ENCODE measurements at places on chromosomes 12 and 14. TPM values are rescaled to one million over a fixed set of nuclear protein-coding genes. Genes with fewer than 3 reads are reported as not detected.

DNA sequence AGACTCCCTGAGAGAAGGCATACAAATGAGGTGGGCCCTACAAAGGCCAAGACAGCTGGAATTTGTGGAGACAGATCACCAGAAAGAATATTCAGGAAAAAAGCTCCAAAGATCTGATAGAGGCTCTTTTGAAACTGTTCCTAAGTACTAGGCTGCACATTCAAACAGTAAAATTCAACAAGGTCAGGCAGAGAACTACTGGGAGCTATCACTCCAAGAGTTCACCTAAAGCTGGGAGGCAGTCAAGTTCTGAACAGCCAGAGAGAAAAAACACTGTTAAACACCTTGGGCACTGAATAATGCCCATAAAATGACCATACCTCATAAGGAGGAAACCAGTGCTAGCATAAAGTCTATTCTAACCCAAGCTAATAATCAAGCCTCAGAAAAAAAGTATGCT, 28.6 kb downstream of the MED13L start:
- DNase-seq: no peak
- H3K4me3 ChIP-seq: no peak overlapping the region
- H3K4me1 ChIP-seq: peaks cover 41% of the 10 kb centered on the region
- peaks cover 32% of the 10 kb centered on the region for H3K36me3 ChIP-seq
- no peaks in the 10 kb centered on the region for H3K27me3 ChIP-seq

GRCh38 chr14:83163016-83163415, 1629.4 kb upstream of the SEL1L start:
- H3K4me3 ChIP-seq: no peak overlapping the region
- no peaks in the 10 kb centered on the region for H3K27me3 ChIP-seq
- peaks cover 14% of the 10 kb centered on the region for H3K4me1 ChIP-seq
- no peak for DNase-seq
- H3K27ac ChIP-seq: no peak overlapping the region

Gene GLIPR1
- 0.36 TPM for total RNA-seq

- no peak for DNase-seq
- no peaks in the 10 kb centered on the region for H3K27me3 ChIP-seq
- H3K36me3 ChIP-seq: peaks cover 25% of the 10 kb centered on the region
- peak overlapping the region; percentile 91 for H3K27ac ChIP-seq
These were observed 5.5 kb downstream of the DUSP6 start for GRCh38 chr12:89346741-89347324.

GRCh38 chr14:53563628-53564027, 393.0 kb downstream of the BMP4 start:
- no peaks in the 10 kb centered on the region for H3K4me1 ChIP-seq
- DNase-seq: no peak
- H3K4me3 ChIP-seq: no peak overlapping the region
- H3K36me3 ChIP-seq: peaks cover 4% of the 10 kb centered on the region
- H3K27ac ChIP-seq: no peak overlapping the region
- H3K27me3 ChIP-seq: no peaks in the 10 kb centered on the region

DNA sequence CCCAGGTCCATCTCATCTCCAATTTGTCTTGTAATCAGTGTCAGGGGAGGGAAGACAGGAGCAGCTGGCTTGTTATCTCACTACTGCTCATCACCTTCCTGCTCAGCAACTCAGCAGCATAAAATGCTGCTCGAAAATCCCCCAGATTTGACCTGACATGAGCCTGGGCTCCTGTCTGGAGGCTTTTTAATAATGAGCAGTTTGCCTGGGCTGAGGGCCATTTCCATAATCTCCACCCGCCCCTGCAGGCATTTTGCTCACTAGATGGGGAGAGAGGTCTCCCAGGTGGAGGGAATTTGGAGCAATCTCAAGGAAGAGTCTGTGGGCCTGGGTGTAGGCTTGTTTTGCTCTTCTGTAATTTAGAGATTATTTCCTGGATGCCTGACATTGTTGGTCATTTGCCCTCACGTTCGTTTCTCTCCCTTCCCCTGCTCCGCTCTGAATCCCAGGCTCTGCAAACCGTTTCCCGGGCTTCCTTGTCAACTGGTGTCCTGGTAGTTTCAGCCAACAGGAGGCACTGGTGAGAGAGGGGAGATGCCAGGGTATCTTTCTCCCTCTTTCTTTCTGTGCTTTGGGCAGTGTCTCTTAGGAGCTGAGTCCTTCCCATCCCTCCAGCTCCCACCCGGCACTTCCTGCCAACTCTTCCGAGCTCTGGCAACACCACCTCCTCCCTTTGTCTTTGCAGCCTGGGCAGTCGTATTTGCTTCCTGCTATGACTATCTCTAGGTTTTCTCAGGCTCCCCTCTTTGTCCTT, 299.2 kb downstream of the GLT1D1 start:
- peaks cover 12% of the 10 kb centered on the region for H3K4me1 ChIP-seq
- H3K36me3 ChIP-seq: no peaks in the 10 kb centered on the region
- peak overlapping the region; percentile 40 for H3K27ac ChIP-seq

GRCh38 chr12:101604132-101604531, 9.4 kb downstream of the MYBPC1 start:
- no peaks in the 10 kb centered on the region for H3K36me3 ChIP-seq
- H3K27ac ChIP-seq: no peak overlapping the region
- peaks cover 9% of the 10 kb centered on the region for H3K4me1 ChIP-seq
- DNase-seq: no peak
- no peak overlapping the region for H3K4me3 ChIP-seq
- no peaks in the 10 kb centered on the region for H3K27me3 ChIP-seq
